ENCODE measurements at places on chromosomes 13 and 19.
A peak's percentile ranks its signal among the peaks of the same experiment; 100 is the strongest.

DNA sequence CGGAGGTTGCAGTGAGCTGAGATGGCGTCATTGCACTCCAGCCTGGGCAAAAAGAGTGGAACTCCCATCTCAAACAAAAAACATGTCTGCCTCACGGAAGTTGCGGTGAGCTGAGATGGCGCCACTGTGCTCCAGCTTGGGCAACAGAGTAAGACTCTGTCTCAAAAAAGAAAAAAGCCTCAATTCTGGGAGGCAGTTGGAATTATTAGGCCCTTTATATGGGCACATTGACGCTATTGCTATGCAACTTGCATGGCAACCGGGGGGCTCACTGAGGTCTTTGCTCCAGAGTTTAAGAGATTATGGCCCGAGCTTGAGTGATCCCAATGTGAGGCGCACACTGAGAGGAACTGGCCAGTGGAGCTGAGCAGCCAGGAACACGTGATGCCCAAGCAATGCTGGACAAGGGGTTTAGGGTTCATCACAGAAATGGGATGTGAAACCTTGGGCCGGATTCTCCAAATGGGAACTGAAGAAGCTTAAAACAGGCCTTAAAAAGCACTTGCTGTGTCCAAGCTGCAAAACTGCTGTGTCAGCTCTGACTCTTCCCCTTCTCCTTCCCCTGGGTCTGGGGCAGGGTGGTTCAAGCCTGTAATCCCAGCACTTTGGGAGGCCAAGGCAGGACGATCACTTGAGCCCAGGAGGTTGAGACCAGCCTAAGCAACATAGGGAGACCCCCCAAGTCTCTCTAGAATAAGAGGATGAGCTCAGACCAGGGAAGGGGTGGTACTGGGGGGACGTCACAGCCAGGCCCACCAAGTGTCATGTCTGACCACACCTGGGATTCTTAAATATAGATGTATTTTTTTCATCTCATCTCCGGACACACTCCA lies 2.5 kb downstream of the FTL start:
- peak; percentile 92 for DNase-seq

GRCh38 chr19:35260694-35261304 lies 8.0 kb upstream of the USF2 start:
- no peak for DNase-seq

GRCh38 chr19:38265921-38266429 lies 1.6 kb downstream of the SPINT2 start:
- no peak for DNase-seq

DNA sequence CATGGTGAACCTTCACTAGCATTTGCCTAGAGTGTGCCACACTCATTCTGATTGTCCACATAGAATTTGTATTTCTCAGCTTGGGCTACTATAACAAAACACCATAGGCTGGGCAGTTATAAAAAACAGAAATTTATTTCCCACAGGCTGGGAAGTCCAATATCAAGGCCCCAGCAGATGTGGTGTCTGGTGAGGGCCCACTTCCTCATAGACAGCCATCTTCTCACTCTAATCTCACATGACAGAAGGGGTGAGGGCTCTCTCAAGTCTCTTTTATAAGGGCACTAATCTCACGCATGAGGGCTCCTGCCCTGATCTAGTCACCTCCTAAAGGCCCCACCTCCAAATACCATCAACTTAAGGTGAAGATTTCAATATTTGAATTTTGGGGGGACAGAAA lies 53.6 kb downstream of the LRRC63 start:
- no peak for DNase-seq

DNA sequence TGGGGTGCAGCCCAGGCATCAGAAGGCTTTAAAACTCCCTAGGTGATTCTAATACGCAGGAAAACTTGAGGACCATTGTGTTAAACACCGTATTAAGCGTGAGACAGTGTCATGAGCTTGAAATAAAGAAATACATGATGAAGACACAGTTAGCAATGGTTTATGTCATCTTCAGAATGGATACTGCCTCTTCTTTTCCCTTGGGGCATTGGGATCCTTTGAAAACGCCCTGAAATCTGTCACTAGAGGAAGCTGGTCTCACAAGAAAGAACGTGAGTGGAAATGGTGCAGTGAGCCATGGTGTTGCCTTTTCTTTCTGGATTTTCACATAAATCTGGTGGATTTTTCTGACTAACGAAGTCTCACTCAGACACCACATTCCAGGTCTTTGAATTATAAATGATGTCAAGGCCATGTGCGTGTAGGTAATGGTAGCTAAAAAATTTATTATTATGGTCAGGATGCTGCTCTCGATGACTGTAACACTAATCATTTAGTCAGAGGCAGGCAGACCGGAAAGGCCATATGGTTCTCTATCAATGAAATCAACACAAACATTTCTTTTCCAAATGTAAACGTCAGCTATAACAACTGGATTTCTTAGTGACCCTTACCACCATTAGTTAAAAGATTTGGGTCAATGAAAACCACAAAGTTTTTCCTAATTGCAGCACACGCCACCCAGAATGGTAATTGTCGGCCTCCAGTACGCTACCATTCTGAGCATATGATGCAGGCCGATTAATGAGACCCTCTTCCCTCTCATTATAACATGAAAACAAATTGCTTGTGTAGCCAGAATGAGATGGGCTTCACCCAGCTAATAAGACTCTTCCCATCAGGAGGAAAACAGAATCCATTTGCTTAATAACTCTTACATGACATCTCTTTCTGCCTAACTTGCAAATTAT lies 105.6 kb downstream of the SLC7A1 start:
- DNase-seq = no peak

DNA sequence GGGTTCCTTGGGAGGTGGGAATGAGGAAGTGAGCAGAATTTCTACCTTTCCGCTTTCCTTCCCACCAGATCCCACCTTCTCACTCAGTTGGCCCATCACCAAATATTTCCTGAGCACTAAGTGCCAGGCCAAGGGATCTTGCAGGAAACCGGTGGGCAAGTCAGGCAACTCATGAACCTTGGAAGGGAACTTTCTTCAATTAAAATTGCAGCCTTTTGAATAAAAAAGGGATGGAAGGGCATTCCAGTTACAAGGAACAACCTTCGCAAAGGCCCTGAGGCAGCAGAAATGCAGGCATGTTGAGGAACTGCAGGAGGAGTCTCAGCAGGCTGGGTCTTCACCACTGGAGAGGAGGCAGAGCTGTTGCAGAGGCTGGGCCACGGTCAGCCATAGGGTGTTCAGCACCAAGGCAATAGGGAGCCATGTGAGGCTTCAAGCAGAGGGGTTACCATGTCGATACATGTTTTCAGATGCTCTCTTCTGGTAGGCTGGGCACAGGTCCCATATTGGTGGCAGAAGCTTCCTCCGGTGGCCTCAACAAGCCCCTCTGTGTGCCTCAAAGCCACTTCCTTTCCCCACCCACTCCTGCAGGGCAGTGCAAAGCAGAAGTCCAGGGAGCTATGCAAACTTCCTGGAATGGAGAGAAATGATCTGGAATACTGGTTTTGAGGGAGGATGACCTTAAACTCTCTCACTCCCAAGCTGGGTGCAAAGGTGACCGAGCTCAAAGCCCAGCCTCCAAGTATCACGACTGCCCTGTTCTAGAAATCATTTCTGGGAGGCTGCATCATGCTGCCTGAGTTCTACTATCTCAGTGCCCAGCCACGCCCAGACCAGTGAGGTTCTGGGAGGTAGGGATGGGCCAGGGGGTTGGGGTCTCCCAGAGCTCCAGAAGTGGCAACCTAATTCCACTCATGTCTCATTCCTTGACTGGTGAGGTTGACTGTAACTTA lies at the start of gene FUT6:
TSS of gene FUT6 (minus strand) at position 638 of the 953 bp plus-strand sequence. CDS start 7,135 bp downstream, outside the sequence.
- DNase-seq = no peak

- no peak for DNase-seq
Observed at GRCh38 chr19:18174983-18175382, 1.4 kb downstream of the IFI30 start.

DNA sequence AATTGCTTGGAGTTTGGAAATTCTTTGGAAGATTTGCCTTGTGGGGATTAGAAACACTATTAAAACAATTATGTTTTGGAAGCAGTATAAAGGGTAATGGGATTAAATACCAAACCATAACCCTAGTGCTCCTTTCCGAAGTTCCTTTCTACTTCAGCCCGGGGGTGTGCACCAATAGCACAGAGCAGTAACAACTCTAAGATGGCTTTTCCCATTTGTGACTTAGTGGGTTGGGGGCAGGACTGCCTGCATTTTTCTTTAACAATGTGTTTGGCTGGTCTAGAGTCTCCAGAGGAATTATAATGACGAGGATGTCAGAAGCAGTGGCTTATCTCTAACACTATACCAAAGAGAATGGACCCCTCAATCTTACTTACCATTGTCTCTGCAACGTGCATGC lies 11.9 kb upstream of the IL17D start:
- DNase-seq = no peak

- no peak for DNase-seq
Observed at GRCh38 chr19:29162694-29163093, 50.3 kb downstream of the UQCRFS1 start.

DNA sequence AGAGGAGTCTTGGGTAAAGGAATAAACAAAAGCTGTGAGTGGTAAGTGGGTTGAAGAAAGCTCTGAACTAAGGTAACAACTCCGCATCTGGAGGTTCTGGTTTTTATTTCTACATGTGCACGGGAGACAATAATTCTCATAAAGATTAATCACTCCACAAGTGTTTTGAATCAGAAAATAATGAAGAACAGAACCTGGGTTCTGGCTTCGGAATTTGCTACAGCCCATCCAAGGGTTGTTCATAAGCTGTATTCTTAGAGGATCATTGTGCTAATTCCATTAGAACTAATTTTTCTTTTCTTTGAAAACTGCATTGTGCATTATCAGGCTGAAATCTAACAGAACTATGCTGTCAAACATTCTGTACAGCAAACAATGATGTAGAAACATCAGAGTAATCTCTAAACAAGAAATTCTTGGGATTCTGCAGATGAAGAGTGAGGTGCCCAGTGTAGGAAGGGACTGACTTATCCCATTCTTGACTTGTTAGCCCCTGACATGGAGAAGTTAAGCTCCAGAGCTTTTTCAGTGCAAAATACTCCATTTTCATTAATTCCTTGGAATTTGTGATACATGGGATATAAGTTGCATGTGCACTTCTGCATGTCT lies 368.2 kb downstream of the COG6 start:
- DNase-seq = no peak

- no peak for DNase-seq
Observed at GRCh38 chr13:20190481-20191310, 2.0 kb downstream of the GJB2 start.

- DNase-seq = no peak
Observed at GRCh38 chr19:47633517-47633916, 24.6 kb downstream of the BICRA start.

DNA sequence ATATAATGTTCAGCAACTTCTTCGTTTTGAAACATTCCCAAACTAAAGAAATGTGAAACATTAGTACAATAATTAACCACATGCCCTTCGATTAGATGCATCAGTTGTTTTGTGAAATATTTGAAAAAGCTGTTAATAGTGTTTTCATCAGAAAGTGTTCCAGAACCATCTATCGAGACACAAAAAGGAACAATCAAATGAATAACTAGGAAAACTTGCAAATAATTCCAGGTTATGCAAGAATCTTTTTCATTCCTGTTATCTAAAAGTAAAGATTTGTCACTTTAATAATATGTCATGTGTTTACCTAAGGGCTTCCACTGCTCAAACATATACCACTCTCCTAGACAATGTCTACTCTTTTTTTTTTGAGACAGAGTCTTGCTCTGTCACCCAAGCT lies 904.2 kb upstream of the MIR17HG start:
- DNase-seq = no peak

DNA sequence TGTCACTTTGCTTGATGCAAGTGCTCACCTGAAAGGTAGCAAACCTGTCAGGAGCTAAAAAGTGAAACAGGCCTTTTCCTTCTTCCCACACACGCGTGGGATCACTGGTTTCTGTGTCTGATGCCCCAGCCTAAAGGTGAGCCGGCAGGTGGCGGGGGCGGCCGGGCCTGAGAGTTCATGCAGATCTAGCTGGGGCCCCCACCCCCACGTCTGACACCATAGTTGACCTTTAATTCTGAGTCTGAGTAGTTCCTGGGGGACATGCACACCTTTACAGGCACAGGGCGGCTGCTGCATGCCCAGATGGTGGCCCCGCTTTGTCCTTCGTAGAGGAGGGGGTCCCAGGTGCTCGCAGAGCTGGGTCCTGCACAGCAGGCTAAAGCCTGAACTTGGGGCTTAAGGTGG lies 345.3 kb downstream of the TEX29 start:
- DNase-seq = no peak

GRCh38 chr13:80382576-80382975 lies 41.6 kb upstream of the SPRY2 start:
- DNase-seq = no peak

GRCh38 chr13:26660766-26661165 lies 99.8 kb downstream of the GPR12 start:
- no peak for DNase-seq

DNA sequence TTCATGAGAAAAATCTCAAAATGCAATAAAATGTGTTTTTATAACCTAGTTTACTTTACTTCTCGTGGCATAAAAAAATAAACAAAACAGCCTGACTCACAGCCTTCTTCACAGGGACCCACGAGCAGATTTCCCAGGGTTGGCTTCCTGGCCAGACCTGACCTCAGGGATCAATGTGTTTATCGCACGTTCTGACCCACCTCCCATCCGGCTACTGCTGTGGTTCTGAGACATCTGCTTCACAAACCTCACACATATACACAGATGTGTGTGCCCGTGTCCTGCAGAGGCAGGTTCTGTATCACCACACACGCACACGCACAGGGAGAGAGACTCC lies 118.3 kb downstream of the COL4A2 start:
- no peak for DNase-seq

GRCh38 chr19:42455621-42456081 lies 12.9 kb upstream of the CXCL17 start:
- no peak for DNase-seq

DNA sequence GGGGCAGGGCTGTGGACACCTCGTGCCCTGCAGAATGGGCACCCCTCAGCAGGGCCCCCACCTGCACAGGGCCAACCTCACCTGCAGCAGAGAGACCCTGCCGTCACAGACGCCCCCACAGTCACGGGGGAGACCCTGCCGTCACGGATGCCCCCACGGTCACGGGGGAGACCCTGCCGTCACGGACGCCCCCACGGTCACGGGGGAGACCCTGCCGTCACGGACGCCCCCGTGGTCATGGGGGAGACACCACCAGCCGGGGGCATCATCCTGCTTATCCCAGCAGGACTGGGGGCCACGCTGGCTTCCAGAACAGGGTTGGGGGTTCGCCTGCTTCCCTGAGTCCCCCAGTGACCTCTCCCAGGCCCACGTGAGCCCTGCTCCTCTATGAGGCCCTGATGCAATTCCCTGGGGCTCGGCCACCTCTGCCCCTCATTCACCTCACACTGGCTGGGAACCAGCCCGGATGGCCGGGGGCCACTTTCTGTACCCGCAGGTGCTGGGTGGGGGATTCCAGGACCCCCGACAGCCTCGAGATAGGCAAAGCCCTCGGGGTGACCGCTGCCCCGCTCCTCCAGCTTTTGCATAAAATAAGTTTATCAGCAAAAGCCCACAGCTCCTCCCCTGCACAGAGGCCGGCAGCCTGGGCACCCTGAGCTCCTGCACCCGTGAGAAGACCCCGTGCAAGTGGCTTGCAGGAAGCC lies 23.6 kb downstream of the SBNO2 start:
- DNase-seq = no peak

- no peak for DNase-seq
Observed at GRCh38 chr19:45344621-45345505, 4.3 kb downstream of the KLC3 start.

- peak; percentile 96 for DNase-seq
Observed at GRCh38 chr19:12793290-12794195, 2.3 kb downstream of the JUNB start.

GRCh38 chr13:44934724-44935123 lies 54.5 kb downstream of the NUFIP1 start:
- DNase-seq = no peak

- no peak for DNase-seq
Observed at GRCh38 chr13:51937320-51938290, 73.6 kb downstream of the ATP7B start.

GRCh38 chr19:28471731-28472510 lies 741.0 kb downstream of the UQCRFS1 start:
- no peak for DNase-seq
